ENCODE measurements at places on chromosomes 6 and 20. TPM values are rescaled to one million over a fixed set of nuclear protein-coding genes. Genes with fewer than 3 reads are reported as not detected.

PXDC1 gene
- 56.6 TPM for total RNA-seq

CSNK2A1 gene
- total RNA-seq = 91.2 TPM

CAGE1 gene
- not detected for total RNA-seq

REM1 gene
- total RNA-seq = not detected

KATNA1 gene
- 16.2 TPM for total RNA-seq

VGLL2 gene
- not detected for total RNA-seq

SLC22A7 gene
- total RNA-seq = not detected

WFDC10A gene
- not detected for total RNA-seq

FILIP1 gene
- under 0.01 TPM for total RNA-seq

MYL9 gene
- total RNA-seq = 7.3 TPM

EXOC2 gene
- total RNA-seq = 34.8 TPM

SERPINB1 gene
- 15.1 TPM for total RNA-seq

NCOA6 gene
- total RNA-seq = 10.5 TPM
